ENCODE measurements at places on chromosomes 2 and 18.
A peak's percentile ranks its signal among the peaks of the same experiment; 100 is the strongest.

DNA sequence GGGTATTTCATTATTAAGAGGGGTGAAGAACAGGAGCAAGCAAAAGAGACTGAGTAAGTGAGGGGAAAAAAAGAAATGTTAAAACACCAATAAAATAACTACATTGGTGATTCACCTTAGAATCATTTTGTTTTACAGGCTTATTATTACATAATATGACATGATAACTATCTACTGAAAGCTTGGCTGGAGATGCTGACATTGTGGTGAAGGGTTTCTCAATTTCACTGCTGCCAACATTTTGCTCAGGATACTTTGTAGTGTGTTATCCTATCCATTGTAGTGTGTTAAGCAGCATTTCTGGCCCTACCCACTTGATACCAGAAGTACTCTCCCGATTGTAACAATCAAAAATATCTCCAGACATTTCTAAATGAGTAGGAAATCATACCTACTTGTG lies 1564.6 kb upstream of the NXPH2 start:
- DNase-seq: peak; percentile 4

DNA sequence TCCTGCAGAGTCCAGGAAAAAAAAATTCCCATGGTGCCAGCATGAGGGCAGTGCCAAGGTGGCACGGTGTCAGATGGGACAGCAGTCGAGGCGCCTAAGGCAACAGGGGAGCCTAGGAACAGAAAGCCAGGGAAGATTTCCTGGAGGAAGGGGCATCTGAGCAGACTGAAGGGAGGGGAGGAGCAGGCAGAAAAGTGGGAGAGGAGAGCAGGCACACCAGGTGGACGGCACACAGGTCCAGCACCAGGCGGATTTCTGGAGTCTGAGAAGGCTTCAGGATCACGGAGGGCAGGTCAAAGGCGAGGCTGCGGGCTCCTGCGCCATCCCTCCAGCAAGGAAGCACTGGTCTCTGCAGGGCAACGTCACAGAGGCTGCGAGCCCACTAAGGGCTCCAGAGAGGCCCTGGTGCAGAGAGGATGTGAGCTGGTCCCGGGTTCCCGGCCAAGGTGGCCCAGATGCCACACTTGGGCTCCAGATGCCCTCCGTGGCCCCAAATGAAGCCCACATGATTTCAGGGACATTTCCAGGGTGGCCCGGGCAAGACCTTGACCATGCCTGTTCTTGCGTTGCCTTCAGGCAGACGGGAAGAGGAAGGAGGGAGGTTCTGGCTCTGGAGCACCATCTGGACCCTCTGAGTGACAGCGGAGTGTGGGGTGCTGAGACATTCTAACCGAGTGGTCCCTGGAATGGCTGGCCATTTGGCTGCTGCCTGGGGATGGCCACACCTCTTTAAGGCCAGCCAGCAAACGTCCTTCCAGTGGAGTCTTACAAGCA lies 4.1 kb downstream of the HS6ST1 start:
- no peak for DNase-seq

DNA sequence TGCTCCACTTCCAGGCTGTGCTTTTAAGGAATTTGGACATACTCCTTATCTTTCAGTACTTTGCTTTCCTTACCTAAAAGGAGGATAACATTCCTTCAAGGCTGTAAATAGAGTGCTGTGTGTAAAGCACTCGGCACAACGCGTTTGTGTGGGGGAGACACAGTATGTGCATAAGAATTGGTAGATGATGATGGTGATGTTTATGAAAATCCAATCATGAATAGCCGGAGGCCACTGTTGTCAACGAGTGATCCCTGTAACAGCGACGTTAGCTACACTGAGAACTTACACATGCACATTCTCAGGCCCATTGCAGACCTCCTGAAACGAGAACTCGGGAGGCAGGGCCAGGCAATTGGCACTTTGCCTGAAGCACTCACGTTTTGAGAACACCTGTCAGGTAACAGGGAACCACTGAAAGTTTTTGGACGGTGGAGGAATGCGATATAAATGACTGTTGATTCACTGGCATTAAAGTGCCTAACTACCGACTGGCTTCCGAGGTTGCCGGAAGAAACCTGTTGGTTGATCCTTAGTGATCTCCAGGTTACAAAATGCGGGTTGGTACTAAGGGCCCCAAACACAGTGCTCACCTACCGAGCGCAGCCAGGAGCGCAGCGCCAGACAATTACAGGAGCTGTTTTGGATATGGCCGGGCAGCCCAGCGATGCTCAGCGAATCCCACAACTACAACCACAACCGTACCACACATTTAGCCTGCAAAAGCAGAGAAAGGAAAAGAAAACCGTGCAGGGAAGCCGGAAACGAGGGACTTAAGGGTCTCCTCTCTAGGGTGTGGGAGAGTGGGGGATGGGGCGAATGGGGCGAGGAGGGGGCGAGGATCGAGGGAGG lies 1.0 kb upstream of the MAP4K4 start:
- no peak for DNase-seq

DNA sequence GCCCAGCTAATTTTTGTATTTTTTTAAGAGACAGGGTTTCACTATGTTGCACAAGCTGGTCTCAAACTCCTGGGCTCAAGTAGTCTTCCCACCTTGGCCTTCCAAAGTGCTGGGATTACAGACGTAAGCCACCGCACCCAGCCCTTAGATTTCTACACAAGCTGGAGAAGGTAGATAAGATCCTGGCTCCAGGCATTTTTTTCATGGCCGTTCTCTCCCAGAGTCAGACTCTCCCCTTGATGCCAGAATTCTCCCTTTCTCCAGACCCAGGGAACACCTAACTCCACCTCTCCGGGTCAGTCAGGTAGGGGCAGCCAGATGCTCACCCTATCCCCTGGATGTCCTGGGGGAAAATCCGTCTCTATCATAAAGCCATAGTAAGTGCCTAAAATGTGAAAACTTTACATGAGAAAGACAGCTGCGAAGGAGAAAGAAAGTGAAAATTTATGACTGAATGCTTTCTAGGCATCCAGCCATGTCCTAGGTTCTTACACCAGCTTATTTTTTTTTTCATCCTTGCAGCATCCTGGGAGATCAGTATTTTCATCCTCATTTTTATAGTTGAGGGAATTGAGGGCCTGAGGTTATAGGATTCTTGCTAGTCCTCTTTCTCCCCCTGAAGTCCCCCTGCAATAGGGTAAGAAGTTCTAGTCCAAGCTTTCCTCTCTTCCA lies 16.3 kb downstream of the SIX3 start:
- DNase-seq: no peak

- peak; percentile 63 for DNase-seq
Measured at GRCh38 chr2:162029287-162029901, 44.6 kb downstream of the DPP4 start.

DNA sequence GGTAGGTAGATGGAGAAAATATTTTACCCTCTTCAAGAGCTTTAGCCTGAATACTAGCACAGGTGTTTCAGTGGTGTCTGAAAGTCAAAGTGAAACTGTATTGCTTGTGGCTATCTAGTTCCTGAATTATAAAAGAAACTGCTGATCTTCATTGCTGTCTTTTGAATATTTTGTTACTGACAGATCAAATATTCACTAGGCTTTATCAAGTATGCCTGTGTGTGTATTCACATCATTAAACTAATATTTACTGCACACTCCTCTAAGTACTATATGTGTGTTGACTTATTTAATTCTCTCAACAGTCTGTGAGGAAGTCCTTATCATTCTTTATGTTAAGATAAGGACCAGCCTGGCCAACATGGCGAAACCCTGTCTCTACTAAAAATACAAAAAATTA lies 139.6 kb downstream of the SOCS6 start:
- DNase-seq: no peak

DNA sequence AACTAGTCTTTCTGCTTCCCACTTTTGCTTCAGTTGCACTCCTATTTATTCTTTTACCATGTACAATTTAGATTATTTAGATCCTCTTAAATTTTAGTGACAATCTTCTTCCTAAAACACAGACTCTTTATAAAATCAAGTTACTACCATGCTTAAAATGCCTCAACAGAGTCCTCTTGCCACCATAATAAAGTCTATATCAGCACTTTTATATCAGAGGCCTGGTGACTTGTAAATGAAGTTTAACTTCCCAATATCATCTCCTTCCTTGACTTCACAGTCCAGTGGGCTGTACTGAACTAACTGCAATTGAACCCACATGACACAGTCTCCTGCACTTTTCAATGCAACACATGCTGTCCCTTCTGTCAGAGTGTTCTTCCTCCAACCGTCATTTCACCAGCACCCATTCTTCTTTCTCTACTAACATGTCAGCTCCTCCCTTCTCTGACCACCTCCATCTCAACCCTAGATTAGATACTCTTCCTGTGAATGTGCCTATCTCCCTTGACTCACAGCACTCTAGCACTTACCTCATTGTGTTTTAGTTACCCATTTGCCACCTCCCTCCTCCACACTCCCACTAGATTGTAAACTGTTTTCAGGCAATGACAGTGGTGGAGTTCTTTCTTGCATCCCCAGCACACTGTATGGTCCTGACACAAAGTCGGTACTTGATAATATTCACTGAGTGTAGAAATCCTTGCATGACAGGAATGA lies 414.9 kb downstream of the SATB2 start:
- no peak for DNase-seq

DNA sequence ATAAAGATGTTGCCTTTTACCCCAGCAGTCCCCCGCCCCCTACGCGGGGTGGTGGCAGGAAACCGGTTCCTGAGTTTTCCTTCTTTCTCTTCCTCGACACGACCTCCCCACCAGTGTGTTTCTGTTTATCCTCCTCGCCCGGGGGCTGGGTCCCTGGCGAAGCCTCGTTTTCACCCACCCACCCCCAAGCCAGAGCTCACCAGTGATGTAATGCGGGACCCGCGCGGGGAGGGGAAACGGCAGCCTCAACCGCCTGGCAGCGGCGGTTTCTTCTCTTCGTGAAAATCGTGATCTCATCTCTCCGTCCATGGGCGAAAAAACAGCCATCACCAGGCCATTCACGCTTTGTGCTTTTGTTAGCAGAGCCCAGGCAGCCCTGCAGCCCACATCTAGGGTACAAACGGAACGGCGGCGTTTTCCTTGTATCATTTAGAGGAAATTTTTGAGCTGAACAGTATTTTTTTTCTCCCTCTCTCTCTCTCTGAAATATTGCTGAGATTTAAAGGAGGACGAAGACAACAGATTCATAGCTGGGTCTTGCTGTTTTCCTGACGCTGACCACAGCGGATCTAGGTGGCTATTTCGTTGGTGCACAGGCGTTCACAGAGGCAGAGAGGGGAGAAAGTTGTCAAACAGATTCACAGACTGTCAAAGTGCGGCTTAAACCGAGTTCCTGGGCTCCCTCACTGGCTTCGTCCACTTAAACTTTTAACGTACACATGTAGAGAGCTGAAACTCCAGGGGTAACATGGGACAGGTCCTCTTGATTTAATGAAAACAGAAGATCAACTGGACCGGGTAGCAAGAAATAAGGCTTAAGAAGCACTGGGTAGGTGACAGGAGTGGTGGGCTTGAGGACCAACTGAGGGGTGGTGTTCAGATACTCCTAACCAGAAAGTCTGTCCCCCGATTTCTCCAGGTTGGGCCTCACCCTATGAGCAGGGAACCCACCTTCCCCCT lies 21.9 kb upstream of the PAX3 start:
- peak; percentile 40 for DNase-seq

DNA sequence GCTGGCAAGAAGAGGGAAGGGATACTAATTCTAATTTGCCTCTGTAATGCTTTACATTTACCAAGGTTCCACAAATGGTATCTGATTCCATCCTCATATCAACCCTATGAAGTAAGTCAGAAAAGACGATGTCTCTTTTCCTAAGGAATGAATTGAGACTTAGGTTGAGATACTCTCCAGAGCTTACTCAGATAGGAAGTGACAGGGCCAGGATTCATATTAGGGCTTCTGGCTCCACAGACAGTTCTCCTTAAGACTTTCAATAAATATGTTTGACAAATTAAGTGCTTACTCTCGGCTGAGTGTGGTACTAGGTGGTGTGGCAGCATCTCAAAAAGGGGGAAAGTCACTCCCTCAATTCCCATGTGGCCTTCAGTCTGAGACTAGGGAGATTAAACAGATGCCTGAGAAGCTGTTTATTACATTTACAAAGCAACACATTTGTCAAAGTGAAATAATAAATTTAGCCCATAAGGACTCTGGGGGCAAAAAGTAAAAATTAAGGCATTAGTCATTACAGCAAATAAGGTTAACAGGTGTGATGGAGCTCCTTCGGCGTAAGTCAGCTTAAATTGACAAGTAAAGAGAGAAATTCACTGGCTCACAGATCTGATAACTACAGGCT lies 14.2 kb downstream of the CDK15 start:
- no peak for DNase-seq

- no peak for DNase-seq
Measured at GRCh38 chr2:129791712-129792111, 187.8 kb upstream of the RAB6C start.

- no peak for DNase-seq
Measured at GRCh38 chr2:233244818-233245217, 6.7 kb upstream of the ATG16L1 start.

DNA sequence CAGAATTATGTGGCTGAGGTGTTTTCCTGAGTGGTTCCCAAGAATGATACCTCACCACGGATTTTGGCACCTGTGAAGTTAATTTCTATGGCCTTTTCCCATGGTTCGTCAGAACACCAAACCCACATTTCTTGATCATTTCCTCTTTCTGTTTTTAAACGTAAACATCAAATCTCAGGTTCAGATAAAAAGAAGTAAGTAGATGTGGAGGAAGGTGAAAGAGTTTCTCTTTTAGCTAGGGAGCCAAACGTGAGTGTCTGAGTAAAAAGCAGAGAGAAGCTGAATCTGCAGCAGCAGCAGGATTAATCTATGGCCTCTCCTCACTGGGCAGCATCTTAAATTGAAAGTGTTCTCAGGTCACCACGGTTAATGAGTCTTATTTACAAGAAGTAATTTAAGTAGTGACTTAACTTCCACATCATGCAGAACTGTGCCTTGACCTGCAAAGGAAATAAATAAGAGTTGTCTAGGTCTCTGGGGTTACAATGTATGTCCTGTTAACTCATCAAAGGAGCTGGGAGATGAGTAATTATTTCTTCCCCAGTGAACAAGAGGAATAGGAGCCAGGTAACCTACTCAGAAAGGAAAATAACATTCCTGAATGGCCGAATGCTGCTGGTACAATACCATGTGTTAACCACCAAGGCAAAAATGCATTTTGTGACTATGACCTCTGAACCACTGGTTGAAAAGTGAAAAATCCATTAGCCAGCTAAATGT lies 139.6 kb upstream of the NETO1 start:
- DNase-seq: no peak

- DNase-seq: no peak
Measured at GRCh38 chr2:128281852-128282245, 36.8 kb downstream of the HS6ST1 start.

- no peak for DNase-seq
Measured at GRCh38 chr2:142721015-142721414, 156.4 kb upstream of the KYNU start.

DNA sequence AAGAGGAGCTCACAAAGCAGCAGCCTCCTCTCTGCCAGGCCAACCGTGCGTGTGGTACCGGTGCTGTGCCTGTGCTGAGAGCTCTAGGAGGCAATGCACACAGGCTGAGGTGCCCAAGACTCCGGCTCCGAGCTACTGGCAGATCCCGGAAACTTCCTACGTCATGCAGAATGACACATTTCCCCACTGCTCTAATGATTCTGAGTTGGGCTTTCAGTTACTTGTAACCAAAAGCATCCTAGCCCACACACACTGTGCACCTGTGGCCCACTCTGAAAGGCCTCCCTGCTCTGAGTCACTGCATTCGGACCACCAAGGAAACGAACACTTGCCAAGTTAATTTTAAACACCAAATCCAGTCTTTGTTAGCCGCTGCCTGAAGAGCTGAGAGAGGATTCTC lies 9.3 kb upstream of the RNU4ATAC start:
- DNase-seq: no peak

Data from AG08395 (cell line).